Adrenal gland (tissue), 19 donors: ENCODE measurements at places on chromosomes 12 and 14.

GRCh38 chr12:77239617-77240016 is 174.2 kb upstream of the E2F7 start:
- DNase-seq, result no peak

DNA sequence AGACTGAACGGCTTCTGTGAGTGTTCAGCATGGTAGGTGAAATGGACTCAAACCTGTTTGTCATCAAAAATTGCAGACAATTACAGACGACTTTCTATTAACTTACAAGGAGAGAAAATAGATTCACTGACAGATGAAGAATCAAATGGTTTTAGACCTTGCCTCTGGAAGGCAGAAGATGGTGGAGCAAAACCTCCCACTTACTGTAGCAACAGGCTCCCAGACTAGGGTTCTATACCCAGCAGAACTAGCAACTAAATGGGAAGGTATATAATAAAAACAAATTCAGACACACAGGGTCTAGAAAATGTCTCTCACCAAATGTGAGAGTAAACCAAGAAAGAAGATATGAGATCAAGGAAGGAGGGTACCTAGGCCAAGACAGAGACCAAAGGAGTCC is 36.8 kb downstream of the RNF34 start:
- no peak for DNase-seq

- no peak for DNase-seq
These were observed 89.0 kb downstream of the RFX4 start for GRCh38 chr12:106671840-106672239.

DNA sequence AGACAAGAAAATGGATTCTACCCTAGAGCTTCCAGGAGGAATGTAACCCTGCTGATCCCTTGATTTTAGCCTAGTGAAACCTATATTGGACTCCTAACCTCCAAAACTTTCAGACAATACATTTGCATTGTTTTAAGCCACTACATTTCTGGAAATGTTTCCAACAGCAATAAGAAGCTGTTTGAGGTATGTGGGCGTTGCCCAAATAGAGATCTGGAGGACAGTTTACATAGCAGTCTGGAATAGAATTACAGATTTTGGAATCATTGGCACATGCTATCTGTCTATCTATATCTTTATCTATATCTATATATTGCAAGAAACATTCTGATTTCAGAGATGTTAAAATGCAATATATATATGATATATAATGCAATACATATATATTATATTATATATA is 42.4 kb upstream of the EGLN3 start:
- no peak for DNase-seq

DNA sequence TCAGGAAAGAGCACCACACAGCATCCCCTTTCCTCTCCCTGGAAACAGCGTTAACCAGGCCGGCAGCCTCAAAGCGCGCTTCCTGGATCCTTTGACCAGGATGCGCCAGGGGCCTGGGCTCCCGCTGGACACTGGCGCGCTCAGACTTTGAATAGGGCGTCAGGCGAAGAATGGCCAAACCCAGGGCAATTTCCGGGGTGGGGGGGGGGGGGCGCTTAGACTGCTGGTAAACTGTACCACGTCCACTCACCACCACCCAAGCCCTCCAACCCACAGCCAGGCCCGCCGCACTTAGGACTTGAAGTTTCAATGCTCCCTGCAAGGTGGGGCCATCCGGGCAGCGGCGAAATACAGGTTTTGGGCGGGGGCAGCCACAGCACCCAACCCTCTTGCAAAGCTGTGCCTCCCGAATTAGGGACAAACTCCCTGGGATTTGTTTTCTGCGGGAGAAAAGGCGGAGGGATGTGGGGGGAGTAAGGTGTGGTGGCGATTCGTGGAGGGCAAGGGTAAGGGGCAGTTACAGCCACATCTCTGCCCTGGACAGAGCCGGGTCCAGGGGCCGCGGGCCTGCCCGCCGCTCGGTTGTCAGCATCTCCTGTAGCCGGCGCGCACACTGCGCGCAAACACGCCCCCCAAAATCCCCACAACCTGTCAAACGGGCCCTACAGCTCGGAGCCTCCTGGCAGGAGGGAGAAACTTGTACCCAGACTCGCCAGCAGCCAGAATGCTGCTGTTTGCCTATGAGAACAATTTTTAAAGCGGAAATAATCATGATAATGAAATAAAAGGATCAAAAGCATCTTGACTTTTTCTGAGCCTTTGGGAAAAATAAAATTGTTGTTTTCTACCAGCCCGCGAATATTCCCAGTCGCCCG is 958 bp downstream of the RTN1 start:
- DNase-seq, result no peak

- DNase-seq, result no peak
These were observed 211.0 kb upstream of the NUDT4 start for GRCh38 chr12:93166541-93167307.

DNA sequence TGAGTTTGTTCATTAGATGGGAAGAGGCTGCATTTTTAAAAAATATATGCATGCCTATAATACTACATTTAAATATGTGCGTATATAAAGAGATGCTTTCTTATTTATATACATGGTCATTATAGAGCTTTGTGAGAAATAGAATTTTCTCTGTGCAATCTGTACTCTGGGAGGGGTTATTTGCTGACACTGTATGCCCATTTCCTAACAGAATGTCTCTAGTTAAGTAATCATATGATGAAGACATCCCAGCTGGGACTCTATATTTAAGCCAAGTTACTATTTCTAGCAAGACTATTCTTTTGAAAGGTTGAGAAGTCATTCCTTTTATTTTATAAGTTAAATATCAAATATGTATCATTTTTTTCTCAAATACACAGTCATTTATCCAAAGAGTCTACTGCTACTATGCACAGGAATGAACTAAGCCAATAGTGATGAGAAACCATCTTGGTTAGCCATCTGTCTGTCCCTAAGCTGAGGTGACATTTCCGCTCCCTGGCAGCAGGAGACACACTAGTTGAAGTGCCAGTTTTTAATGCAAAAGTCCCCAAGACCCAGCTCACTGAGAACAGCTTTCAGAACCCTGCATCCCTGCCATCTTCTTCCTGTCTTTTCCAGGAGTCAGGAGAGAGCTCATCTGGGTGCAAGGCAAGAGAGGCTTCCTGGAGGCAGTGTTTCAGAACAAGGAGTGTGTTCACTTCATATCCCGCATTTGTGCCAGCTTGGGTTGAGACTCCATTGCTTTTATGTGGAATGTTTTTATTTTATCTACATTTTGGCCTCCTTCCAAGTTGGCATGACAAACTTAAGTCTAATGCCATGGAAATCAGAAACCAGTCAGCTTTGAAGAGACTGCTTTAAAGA is 69.5 kb downstream of the TMEM132C start:
- DNase-seq, result no peak

DNA sequence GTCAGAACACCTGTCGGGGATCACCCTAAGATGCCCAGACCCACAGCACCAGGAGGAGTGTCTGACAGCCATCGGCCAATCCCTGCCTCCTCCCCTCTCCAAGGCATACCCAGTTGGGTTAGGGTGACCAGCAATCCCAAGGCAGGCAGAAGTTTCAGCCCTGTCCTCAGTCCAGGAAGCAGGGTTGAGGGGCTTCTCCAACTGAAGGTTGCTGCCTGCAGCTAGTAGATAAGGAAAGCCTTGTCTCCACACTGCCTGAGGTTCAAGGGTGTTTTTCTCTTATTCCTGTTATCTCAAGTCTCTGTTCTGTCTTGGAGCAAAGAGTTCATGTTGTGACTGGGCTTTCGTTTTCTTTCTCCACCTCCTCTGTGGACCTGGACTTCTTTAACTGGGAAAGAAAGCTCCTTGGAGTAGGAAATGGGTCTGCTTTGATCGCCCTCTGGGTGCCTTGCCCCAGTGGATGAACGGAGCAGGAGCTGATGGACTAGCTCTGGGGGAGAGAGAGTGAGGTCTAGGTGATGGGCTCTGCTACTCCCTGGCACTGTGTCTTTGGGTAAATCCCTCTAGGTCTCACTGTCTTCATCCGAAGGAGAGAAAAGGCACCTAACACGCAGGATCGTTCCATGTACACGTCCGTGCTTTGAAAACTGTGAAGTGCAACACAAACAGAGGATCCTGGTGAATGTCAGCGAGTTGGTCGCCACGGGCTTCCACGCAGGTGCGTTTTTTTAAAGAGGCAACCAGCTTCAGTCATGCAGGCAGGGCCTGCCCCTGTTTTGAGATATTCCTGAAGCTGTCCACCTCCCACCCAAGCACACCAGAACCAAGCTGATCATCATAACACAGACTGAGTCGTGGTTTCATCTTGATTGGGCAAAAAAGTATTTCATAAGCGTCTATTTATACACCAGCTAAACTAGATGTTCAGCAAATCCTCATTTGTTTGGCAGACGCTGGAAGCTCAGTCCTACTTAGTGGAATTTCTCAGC is 52.5 kb upstream of the FOXN3 start:
- no peak for DNase-seq

DNA sequence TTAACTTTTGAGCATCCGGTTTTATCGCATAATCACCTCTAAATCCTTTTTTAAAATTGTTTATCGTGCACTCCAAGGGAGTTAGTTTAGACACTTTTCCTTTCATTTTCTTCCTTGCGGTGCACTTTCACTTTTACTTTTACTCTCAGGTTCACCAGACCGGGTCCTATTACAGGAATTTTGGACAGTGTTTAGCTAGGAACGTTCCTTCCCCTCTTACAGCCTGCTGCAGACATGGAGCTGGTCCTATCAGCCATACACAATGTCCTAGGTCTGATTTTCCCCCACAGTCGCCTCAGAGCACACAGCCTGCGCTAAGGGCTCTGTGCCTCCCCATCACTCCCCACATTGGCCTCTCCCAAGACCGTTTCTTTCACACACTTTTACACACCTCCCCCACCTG is 103.9 kb downstream of the ALG10 start:
- DNase-seq, result no peak

DNA sequence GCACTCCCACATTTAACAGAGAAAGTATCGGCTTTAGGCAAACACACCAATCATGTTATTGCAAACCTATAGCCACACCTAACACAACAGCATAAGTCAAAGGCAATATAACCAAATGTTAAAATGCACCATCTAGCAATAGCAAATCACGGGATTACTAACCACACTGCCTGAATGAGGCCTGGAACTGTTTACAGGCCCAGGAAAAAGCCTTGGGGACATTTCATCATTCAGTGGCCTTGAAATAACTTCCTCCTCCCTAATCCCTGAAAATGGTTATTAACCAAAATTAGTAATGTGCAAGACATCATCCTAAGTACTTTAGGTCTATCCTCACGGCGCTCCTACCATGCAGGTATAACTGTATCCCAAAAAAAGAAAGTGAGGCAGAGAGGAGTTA is 2.3 kb downstream of the GALC start:
- DNase-seq, result no peak

DNA sequence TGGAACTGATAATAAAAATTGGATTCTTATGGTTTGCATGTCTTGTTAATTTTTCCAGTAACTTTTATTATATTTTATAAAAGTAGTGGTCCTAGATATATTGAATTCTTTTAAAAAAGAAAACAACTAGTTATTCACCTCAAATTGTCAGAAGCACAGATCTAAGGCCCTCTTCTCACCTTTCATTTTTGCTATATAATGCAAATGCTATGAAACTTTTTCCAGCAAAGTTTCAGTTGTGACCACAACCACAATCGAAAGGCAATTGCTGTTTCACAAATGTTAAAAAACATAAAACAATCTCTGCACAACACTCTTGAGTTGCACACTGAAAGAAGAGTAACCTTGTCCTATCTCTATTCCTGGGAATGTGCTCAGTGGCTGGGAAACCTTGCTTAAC is 479.8 kb upstream of the FLRT2 start:
- no peak for DNase-seq
